ENCODE measurements at places on chromosomes 11 and 22.

DNA sequence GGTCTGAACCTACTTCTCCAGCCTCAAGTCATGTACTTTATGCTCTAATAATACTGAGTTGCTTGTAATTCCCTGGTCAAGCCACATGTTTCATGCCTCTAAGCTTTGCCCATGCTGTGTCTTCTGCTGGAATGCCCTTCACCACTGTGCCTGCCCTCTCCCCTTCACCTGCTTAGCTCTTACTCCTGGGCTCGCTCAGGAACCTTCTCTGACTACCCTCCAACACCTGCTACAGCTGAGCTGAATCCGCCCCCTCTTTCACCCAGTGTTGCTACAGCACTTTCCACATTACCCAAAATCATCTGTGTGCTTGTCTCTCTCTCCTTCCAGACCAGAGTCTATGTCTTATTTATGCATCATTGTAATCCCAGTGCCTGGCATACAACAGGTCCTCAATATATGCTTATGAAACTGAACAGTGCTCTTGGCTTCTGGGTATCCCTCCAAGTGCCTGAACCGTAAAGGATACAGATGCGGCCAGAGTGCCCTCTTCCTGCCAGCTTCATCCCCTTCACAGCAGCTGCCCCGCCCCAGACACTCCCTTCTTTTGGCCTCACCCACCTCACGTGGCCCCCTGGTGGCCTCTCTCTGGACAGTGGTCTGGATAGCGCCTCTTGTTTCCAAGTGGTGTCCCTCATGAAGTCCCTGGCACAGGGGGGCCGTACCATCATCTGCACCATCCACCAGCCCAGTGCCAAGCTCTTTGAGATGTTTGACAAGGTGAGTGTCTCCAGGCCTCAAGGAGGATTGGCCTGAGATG lies 7.1 kb downstream of the ABCG4 start:
- peak; percentile 34 for DNase-seq

GRCh38 chr22:22410121-22410520 lies 98.4 kb downstream of the ZNF280B start:
- DNase-seq: no peak

DNA sequence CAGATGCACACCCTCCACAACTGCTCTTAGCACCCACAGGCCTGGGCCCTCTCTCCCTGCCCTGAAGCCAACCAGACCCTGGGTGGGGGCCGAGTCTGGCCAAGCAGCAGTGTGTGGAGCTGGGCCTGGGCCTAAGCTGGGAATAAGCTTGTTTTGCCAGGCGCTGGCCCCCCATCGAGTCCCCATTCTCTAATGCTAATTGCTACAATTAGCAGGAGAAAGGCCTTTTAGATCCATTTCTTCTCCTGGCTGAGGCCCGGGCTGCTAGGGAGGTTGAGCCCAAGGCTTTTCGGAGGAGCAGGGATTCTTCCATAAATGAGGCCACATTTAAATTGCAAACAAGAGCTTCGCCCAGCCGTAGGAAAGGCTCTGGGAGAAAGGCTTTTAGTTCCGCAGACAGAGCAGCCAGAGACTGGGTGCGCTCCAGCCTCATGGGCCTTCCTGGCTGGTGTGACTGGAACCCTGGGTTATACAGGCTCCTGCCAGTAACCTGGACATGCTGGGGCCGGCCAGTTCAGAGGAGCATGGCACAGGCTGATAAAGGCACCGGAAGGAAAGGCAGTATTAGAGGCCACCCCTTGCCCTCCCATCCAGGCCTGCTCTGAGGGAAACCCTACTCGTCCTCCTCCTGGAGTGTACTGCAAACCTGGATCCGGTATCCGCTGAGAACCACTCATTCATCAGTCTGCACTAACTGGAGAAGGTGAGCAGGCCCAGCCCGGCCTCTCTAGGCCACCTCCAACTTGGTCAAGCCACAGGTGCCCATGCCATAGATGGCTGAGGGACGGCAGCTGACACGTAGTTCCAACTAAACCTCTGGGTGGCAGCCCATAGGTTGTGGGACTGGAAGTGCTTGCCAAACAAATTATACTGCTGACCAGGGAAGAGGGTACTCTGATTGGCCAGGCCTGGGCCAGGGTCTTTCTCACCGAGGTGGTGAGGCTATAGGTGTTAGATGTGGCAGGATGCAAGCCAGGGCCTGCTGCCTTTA lies 6.2 kb downstream of the KCNQ1OT1 start:
- DNase-seq: no peak

DNA sequence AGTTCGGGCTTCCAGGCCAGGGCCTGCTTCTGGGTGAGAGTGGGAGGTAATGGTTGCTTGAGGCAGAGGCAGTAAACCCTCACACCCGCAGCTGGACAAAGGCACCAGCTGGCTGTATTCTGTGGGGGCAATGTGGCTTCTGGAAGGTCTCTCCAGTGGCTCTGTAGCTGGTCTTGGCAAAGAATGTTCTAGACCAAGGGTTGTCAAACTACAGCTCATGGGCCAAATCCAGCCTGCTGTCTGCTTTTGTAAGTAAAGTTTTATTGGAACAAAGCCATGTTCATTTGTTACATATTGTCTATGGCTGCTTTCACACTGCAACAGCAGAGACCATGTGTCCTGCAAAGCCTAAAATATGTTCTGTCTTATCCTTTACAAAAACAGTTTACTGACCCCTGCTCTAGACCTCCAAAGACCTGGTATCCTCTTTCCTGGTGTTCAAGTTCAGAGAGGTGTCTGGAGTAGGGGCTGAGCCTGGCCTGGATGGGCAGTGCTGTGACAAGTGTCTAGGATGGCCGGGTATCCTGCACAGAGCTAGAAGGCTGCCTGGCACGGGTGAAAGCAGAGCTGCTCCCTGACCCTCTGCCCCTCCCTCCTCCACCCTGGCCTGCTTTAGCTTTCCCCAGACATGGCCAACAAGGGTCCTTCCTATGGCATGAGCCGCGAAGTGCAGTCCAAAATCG lies 3.4 kb downstream of the TAGLN start:
- DNase-seq: no peak

DNA sequence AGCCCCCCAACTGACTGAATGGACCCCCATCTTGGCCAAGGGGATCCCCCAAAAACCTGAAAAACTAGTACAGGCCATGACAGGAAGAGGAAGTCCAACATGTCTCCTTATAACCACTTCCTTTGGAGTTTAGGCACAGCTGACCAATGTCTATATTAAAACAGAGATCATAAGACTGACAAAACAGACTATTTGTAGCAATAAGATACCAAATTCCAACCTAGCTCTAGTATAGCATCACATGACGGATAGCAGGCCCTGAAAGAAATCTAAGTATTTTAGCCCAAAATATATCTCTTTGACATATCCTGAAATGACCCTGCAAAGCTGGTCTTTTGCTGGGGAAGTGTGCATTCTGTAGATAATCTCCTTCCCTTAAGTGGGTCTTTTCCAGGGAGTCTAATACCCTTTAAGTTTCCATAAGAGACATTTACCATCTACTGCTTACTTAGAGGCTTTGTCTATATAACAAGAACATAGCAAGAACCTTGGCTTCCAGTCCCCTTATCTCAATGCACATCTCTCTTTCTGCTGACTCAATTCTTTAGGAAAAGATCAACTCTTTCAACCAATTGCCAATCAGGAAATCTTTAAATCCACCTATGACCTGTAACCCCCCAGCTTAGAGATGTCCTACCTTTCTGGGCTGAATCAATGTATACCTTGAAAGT lies 34.9 kb upstream of the ACER3 start:
- DNase-seq: no peak

DNA sequence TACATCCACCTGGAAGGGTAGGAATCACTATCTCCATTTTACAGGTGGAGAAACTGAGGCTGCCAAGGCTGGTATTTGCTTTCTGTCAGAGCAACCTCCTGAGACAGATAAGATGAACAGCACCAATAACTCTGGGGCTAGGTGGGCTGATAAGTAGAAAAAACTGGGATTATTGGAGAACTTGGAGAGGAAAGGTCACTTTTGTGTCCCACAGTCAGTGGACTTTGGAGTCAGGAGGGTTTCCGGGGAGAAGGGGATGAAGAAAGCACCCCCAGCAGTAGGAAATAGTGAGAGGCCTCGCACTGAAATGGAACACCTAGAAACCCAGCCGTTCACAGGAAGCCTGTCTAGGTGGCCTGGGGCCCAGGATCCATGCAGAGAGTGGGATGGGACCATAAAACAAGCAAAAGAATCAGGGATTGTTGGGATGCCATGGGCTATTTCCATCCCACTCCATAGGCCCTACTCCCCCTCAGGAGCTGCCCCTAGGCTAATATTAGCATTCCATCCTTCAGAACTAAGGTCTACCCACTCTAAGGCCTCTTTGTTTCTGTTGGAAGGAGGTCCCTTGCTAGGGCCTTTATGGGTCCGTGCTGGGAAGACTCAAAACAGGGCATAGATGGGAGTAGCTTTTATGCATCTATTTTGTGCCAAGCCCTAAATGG lies 31.0 kb upstream of the FCHSD2 start:
- DNase-seq: no peak
